Stimulated activated naive CD4-positive, alpha-beta T cell (primary cell): ENCODE measurements at places on chromosomes 6 and 20.

- DNase-seq: no peak
Observed at GRCh38 chr6:162179196-162179951, 548.2 kb downstream of the PRKN start.

GRCh38 chr6:156169371-156169770, 607.8 kb upstream of the ARID1B start:
- DNase-seq: no peak

GRCh38 chr6:111565326-111566221, 40.1 kb downstream of the TRAF3IP2 start:
- DNase-seq: no peak

- no peak for DNase-seq
Observed at GRCh38 chr6:167781868-167782267, 44.8 kb upstream of the AFDN start.

DNA sequence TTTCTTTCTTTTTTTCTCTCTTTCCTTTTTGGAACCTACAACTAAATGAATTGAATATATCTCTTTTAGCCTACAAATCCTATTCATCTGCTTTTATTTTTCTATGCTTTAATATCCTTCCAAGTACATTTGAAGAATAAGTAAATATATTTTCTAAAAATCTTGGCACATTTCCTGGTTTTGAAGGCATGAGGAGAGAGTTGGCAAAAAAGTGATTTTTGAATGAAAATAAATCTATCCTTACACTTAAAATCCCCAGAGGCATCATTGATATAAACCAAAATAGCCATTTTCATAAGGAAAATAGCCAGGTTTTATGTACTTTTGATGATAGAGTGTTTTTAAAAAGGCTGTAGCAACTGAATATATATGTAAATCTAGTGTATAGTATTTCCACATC, 69.0 kb downstream of the SAMD5 start:
- no peak for DNase-seq

GRCh38 chr6:108734271-108734922, 113.8 kb upstream of the ARMC2 start:
- DNase-seq: no peak

DNA sequence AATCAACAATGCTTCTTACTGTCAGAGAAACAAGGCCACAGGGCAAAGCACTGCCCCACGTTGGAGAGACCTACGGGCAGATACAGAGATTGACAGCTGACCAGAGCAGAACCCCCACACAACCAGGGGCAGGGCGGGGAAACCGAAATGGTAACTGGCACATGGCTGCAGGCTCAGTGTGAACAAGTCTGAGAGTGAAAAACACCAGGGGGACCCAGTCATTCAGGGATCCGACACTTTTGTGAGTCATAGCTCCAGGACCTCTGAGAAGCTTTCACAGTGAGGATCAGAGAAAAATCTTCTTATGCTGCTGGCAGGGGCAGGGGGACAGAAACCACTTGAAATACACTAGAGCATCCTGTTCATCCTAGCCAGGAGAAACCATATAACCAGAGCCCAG, 254.2 kb downstream of the C6orf118 start:
- no peak for DNase-seq

GRCh38 chr6:21628160-21628559, 34.6 kb downstream of the SOX4 start:
- DNase-seq: no peak

DNA sequence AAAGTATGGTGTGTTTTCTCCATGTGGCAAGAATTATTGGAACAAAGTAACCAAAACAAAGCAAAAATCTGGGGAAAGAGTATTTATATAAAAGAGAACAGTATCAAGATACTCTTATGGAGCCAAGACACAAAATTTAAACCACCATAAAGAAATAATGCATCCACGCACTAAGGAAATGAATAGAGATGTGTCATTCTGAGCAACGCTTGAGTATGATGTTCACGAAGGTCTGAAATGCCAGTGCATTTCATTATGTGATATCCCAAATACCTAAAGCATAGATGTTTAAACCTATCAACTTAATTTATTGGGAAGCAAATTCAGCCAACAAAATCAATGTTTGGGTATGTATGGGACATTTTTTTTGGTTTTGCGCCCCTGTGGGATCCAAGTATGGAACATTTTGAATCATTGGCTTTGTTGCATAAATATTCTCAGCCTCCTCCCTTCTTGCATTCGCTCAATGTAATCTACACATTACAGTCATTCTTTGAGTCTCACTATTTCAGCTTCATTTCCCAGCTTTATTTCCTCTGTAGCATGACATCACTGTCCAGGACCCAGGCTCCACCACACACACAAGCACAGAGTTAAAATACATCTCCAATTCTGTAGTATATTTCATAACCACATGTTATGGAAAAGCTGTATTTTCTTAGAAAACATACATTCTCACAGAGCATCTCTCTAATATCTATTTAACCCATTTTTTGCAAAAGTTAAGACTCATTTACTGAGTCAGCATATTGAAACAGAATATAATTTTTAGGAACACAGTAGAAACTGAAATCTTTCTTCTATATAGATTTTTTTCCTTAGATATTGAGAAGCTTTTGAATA, 11.6 kb upstream of the MOXD1 start:
- DNase-seq: no peak

- no peak for DNase-seq
Observed at GRCh38 chr20:46549188-46549972, 1.1 kb downstream of the OCSTAMP start.

GRCh38 chr6:155190677-155191076, 73.1 kb upstream of the CLDN20 start:
- DNase-seq: no peak

- no peak for DNase-seq
Observed at GRCh38 chr6:73169111-73169510, 56.2 kb downstream of the KHDC1L start.

DNA sequence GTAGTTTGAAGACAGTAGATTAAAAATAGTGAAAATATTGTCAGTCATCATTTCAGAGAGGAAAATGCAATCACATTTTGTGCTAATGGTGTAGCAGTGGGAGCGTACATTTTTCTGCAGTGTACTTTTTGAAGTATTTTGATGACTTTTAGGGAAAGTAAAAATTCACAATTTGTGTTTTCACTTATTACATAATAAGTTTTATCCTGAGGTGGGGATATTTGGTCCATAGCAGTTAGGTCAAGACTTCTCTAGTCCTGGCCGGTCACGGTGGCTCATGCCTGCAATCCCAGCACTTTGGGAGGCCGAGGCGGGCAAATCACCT, 122.3 kb downstream of the SASH1 start:
- no peak for DNase-seq

GRCh38 chr6:129871221-129871620, 10.1 kb upstream of the TMEM244 start:
- DNase-seq: no peak

DNA sequence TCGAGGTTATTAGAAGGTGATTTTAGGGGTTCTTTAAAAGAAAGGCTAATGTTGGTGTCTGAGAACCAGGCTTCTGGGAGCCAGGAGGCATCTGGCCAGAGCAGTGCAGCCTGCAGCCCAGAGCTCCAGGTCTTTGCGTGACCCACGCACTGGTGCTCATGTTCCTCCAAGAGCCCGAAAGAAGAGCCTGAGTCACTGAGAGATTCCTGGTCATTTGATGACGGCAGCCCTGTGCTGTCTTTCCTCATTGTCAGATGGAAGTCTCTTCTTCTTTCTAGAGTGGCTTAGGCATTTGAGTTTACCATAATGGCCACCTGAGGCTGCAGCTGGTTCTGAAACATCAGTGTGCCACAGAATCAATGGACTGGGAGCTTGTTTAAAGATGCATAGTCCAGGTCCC, 46.4 kb downstream of the CD109 start:
- DNase-seq: no peak

DNA sequence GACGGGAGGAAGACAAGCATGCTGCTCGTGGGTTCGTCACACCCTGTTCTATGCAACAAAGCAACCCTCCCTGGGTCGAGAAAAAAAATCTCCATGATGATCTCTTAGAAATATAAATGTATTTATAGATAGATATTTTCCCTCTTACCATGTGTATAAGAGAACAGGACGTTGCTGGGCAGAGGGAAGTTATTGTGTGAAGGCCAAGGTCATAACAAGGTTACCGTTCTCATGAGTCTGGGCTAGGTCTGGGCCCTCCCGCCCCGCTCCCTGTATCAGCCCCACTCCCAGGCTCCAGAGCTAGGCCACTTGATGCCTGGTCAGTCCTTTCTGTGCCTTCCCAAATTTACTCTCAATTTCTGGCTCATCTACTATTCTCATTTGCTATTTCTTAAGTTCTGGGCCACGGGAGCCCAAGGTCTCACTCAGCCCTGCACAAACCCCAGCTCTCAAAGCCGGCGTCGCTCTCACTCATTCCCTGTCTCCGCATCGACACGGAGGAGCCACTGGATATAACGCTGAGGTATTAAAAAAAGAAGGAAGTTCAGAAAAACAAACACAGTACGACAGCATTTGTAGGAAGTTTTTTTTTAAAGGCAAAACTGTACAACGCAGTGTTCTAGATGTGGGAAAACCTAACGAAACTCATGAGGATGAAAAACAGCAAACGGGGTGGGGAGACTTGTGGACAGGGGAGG, 96.8 kb downstream of the PSMG4 start:
- peak; percentile 72 for DNase-seq
